ENCODE measurements at places on chromosomes 2 and 18.

DNA sequence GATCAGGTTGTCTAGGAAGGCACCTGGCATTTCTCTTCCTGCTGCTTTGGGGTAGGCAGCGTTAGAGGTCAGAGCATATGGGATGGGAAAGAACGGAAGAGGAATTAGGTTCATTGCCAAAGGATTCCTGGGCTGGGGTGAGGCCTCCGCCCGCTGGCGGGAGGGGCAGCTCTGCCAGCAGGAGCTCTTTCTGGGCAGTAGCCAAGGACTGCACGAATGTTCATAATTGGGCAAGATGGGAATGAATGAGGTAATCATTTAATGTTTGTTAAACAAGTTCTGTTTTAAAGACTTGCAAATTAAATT, 253.9 kb downstream of the AGAP1 start:
- DNase-seq, result no peak

GRCh38 chr18:61096226-61096625, 237.0 kb upstream of the CDH20 start:
- no peak for DNase-seq

GRCh38 chr18:76339246-76339620, 155.8 kb downstream of the ZNF516 start:
- peak; percentile 17 for DNase-seq

DNA sequence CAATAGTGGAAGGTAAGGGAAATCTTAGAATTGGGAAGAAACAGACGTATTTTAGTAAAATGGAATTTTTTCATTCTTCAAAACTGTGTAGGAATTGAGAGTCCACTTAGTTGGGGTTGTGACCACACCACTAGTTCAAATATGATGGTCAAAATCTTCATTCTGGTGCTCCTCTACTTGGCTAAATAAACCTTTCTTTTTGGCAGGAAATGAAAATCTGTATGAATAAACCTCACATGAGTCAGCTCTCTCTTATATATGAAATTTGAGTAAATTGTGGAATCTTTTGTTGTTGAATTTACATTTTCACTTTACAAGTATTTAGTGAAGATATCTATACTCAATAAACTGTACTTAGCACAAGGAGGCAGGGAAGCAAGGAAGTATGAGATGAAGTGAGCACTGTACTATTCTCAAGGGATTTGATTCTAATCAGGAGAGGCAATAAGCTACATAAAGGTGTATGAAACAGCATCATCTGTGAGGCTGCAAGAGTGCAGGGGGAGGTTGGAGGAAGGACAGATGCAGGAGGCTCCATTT, 20.5 kb downstream of the IL18R1 start:
- no peak for DNase-seq

DNA sequence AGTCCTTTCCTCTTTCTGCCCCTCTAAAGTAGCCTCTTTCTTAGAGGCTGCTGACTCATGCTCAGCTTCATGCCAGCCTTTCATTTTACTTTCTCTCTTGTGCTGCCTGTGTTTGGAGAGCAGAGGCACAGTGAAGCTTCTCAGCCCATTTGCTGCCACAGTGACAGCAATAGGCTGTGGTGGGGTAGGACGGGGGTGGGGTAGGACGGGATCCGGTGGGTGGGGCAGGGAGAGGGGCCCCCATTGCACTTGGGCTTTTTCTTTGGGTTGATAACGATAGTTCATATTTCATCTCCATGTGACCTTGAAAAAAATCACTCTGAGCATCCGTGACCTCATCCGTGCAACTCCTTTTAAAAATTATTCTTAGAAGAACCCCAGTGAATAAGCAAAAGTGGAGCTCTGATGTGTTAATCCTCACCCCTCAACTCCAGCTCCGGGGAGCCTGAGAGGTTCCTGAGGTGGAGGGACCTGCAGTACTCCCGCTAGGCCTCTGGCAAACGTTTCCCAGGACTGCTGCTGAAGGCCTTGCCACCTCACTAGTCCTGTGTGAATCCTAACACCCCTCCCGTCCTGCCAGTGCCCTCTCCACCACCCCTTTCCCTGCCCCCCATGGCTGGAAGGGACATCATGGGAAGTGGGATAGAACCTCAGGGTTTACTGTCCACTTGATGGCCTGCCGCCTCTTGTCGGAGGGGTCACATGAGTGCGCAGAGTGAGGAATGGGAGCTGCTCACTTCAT, 70.8 kb downstream of the INPP4A start:
- DNase-seq, result peak; percentile 39

DNA sequence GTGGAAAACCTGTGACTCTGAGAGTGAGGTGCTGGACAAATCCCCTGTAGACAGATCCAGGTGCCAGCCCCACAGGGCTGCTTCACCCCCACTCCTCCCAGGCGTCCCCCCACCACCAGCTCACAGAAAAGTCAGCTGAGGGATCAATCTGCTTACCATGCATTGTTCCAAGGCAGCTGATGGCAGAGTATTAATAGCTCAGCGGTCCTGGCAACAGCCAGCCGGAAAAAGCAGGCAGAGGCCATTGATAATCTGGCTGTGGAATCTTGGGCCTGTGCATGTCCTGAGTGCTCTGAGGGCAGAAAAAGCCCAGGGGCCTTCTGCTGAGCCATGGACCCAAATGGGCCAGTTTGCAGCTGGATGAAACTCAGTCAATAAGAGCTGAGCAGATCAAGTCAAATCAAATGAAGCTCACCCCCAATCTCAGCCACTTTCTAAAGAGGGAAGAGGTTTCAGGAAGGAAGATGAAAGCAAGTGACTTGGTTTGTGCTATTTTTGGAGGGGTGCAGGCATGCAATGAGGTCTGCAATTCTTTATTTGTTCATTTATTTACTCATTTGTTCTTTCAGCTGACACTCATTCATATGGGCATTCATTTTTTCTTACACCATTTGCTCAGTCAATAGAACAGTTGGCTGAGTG, 63.4 kb downstream of the GYPC start:
- peak; percentile 17 for DNase-seq

GRCh38 chr2:68157002-68157401, 686 bp upstream of the PNO1 start:
- DNase-seq, result no peak

GRCh38 chr2:177796654-177797415, 275.7 kb downstream of the PDE11A start:
- DNase-seq, result no peak

DNA sequence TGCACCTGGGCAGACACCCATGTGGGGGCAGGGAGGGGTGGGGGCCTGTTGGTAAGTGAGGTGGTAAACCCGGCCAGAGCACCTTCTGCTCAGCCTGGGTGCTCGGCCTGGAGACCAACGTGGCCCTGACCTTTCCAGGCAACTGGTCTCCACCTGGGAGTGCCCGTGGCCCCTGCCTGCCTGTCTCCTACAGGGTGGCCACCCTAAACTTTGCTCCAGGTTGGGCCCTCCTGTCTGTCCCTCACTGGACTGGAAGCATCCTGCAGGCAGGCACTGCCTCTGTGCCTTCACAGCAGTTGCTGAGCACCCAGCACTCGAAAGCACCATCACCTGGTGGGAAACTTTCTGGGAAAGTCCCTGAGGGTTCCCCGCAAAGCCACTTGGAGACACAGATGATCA, 171.3 kb downstream of the TWIST2 start:
- no peak for DNase-seq

- no peak for DNase-seq
These were observed 359.9 kb upstream of the ZC3H15 start for GRCh38 chr2:186126181-186126580.

GRCh38 chr2:46386763-46387162, 89.6 kb downstream of the EPAS1 start:
- DNase-seq, result no peak

- no peak for DNase-seq
These were observed 2.4 kb downstream of the GLI2 start for GRCh38 chr2:120738117-120738516.

- no peak for DNase-seq
These were observed 358 bp downstream of the USP37 start for GRCh38 chr2:218567797-218568189.

- DNase-seq, result no peak
These were observed 221.3 kb downstream of the PTH2R start for GRCh38 chr2:208627916-208628315.

Measured in inflammatory macrophage (primary cell).